ENCODE measurements at places on chromosomes 7 and 10. TPM values are rescaled to one million over a fixed set of nuclear protein-coding genes. Genes with fewer than 3 reads are reported as not detected.

The KIN gene
- 13.9 TPM for polyA plus RNA-seq

The OR2A5 gene
- not detected for polyA plus RNA-seq

The GBX1 gene
- polyA plus RNA-seq: not detected

The H2BK1 gene
- polyA plus RNA-seq: not detected

The HYAL4 gene
- polyA plus RNA-seq: not detected

The ATXN7L1 gene
- 17.1 TPM for polyA plus RNA-seq

The COPS6 gene
- polyA plus RNA-seq: 212 TPM

The XRCC2 gene
- 46.1 TPM for polyA plus RNA-seq

The MACROH2A2 gene
- 0.13 TPM for polyA plus RNA-seq
